ENCODE measurements at places on chromosomes 6 and 20.

DNA sequence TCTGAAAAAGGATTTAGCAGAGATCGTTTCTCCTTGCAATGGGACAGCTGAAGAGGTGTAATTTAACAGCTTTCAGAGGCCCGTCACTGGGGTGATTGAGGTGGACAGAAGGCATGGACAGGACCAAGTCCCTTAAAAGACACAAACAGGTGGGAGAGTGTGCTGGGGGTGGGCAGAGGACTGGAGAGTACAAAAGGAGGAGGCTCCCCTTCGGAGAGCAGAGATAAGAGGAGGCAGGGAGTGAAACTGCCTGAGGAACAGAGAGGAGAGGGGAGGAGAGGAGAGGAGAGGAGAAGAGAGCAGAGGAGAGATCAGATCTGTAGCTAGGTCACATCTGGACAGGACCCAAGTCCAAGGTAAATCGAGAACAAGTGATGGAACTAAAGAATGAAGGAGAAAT is 48.6 kb upstream of the PKHD1 start:
- DNase-seq, result no peak

DNA sequence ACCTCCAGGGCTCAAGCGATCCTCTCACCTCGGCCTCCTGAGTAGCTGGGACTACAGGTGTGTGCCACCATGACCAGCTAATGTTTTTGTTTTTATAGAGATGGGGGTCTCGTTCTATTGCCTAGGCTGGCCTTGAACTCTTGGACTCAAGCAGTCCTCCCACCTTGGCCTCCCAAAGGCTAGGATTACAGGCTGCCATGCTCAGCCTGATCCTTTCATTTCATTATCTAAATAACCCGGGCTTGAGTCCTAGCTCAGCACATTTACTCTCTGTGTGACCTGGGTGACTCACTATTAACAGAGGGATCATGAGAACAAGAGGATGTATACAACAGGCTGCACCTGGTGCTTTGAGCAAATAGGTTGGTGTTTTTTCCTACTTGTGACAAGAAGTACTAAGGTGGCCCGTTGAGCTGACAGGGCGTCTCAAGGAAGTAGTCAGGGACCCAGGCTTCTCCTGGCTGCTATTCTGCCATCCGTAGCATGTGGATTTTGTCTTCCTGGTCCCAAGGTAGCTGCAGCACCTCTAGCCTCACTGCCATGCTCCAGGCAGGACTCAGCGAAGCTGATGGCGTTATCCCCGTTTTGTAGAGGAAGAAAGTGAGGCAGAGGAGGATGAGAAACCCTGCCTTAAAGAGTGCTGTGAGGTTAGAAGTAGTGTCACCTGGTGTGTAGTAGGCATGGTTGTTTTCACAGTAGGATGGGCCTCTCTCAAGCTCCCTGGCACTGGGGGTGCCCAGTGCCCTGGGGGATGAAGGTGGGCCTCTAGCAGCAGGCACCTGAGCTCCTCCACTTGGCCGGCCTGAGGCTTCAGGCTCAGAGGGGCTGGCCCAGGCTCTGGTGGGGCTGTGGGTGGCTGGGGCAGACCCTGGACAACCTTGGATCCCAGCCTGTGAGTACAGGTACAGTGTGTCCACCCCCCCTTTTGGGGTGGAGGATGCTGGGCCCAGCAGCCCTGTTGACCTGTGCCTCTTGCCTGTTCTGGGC is 62.4 kb downstream of the ADNP start:
- no peak for DNase-seq

DNA sequence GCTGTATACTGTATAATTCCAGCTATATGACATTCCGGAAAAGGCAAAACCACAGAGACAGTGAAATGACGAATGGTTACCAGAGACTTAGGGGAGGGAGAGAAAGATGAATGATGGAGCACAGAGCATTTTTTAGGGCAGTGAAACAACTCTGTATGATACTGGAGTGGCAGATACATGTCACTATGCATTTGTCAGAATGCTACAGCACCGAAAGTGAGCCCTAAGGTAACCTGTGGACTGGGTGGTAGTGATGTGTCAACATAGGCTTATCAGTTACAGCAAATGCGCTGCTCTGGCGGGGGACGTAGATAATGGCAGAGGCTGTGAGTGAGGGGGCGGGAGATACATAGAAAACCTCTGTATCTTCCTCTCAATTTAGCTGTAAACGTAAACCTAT is 201.3 kb upstream of the SSTR4 start:
- DNase-seq, result no peak

- DNase-seq, result no peak
These were observed 81.1 kb downstream of the PRDM1 start for GRCh38 chr6:106167096-106167814.

- DNase-seq, result no peak
These were observed 80.5 kb upstream of the NAA20 start for GRCh38 chr20:19936466-19937200.

Data from NCI-H524 (cell line).